ENCODE measurements at places on chromosomes 12 and 14.

DNA sequence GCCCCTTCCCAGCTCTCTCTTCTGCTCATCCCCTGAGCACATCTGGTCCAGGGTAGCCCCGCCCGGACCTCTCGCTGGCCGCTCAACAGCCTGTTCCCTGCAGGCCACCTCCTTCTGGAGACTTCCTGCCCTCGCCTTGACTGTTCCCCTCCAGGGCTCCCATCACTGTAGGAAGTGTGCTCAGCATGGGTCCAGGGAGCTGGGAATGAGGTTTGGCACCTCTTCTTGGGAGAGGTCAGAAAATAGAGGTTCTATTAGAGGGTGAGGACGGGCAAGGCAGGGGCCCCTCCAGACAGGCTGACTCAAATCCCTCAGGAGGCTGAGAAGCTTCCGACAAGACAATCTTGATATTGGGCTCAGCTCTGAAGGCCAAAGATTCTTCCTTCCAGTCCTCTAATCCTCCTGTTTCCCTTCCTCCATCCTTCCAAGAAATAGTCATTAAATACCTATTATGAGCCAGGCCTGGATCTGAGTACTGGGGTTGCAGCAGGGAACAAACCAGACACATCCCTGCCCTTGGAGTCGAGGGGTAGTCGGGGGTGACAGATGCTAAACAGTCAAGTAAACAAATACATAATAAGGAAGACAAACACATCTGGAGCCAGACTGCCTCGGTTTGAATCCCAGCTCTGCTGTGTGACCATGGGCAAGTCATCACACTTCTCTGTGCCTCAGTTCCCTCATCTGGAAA, 30.6 kb downstream of the CMKLR1 start:
- DNase-seq, result no peak

- no peak for DNase-seq
Observed at GRCh38 chr12:93884794-93885460, 207.8 kb downstream of the CRADD start.

DNA sequence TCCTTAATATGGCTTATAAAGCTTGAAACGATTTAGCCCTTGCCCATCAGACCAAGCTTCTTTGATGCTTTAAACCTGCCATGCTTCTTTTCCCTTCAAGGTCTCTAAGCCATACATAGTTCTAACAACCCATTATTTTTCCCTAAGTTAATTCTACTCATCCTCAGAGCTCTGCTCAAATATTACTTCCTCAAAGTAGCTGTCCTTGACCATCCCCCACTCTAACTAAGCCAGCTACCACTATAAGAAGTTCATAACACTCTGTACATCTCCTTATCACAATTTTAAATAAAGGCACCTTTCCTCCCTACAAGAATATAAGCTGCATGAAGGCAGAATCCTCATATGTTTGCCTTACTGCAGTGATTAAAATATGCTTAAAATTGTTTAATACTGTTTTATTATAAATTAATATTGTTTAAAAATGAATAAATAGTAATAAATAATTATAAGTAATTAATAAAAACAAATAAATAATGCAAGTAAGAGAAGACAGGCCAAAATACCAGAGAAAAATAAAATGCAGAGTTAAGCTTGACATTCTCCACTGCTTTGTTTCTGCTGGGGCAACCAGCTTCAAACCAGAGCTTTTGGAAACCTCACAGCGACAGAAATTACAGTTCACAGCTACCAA, 76.8 kb downstream of the NUMB start:
- no peak for DNase-seq

- DNase-seq, result no peak
Observed at GRCh38 chr14:76298896-76299295, 77.0 kb upstream of the ESRRB start.

All from G401 (cell line).